ENCODE measurements at places on chromosomes 11 and 22.

DNA sequence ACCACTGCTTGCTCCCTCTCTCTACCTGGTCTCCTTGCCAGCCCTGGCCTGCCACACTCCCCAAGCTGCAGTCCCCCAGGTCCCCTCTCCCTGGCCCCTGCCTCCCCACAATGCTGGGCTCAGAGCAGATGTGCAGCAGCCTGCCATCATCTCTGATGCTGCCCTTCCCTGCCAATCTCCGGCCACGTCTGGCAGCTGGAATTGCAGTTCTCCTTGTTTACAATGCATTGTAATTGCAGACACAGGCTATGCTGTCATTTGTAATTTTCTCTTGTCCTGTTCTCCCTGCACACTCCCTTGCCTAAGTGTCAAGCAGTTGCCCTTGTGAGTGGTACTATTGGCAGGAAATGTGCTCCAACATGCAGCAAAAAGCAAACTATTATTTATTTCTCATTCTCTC lies 222.3 kb downstream of the NTM start:
- DNase-seq: no peak

DNA sequence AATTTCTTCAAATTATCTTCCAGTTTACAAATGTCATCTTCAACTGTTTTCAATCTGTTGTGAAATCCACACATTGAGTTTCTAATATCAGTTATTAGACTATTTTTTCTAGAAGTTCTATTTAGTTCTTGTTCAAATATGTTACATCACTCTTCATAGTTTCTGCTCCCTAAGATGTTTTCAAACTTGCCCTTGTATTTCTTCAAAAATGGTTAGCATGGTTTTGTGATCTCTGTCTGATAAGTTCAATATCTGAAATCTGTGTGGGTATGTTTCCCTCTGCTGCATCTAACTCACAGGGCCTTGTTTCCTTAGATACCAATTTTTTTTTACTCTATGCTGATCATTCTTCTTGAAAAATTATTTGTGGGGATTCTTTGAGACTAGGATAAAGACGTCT lies 46.2 kb upstream of the SLC36A4 start:
- DNase-seq: no peak

DNA sequence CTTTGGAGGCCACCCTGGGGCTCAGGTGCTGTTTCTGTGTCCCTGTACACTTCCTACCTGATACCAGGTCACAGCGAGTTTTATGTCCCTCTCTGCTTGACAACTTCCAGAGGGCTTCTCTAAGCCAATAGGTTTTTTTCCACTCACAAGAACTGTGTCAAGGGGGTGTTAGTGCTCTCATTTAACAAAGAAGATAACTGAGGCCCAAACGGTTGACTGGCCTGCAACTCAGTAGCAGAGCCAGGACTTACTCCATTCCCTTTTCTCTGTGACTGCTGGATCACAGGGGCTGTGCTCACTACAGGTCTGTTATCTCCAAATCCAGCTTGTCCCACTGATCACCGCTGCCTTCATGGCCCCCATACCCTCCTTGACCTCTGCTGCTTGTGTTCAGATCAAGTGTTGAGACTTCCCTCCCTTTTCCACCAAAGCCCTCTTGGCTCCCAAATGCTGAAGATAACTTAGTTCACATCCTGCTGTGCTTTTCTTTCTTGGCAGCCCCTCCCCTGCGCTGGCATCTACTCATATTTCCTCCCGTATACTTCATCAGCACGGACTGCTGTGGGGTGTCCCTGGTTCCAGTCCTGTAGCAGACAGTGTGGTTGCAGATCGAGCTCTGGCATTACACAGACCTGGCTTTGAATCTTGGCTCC lies 41.3 kb downstream of the POU2F3 start:
- no peak for DNase-seq

DNA sequence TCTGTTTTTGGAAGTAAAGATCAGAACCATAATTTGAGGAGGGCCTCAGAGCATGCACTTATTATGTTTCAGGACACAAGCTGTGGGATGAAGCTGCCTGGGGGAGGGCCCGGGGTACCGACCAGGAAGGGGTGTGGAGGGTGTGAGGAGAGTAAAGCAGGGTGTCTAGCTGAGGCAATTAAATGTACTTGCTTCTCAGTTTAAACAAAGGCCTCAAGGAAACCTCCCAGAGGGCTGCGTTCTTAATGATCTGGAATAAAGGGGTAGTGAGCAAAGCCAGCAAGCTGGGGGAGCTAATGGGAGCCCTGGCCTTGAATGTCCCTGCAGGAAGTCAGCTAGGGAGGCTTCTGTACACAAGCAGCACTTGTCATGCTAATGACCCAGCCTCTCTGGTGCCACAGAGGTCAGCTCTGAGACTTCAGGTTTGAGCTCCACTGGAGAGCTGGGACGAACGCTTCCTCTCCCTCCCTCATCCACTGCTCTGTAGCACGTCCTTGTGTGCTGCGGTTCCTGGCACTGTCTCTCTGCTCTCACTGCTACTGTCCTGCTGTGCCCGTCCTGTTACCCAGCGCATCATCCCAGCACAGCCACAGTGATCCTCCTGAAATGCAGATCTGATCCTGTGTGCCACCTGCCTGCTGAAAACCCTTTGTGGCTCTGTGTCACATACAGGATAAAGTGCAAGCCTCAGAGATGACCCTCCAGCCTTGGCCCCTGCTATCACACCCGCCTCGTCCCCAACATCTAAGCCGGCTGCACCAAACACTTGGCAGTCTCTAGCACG lies 159.7 kb downstream of the DBX1 start:
- DNase-seq: peak; percentile 72

- DNase-seq: no peak
Observed at GRCh38 chr11:47329987-47330931, 22.2 kb downstream of the MYBPC3 start.

All from H1 (cell line).